ENCODE measurements at places on chromosomes 2 and 18.

- DNase-seq = no peak
Observed at GRCh38 chr18:23351521-23351920, 101.6 kb upstream of the RIOK3 start.

DNA sequence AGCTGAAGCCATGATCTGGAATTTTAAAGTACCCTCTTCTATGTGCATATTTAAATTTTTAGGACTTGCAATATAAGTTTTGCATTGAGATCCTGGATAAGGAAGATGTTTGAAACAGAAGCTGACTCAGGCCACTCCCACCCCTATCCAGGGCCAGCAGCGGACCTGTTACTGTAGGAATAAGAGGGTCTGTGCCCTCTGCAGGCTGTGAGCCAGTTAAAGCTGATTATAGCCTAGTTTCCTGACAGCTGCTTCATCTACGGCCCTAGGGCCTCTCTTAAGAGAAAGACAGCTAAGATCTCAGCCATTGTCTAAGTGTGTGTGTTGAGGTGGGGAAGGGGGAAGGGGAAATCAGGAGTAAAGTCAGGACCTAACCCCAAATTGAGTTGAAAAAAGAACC is 234.0 kb downstream of the HAUS1 start:
- no peak for DNase-seq

GRCh38 chr2:40488927-40489677 is 37.2 kb upstream of the SLC8A1 start:
- no peak for DNase-seq

DNA sequence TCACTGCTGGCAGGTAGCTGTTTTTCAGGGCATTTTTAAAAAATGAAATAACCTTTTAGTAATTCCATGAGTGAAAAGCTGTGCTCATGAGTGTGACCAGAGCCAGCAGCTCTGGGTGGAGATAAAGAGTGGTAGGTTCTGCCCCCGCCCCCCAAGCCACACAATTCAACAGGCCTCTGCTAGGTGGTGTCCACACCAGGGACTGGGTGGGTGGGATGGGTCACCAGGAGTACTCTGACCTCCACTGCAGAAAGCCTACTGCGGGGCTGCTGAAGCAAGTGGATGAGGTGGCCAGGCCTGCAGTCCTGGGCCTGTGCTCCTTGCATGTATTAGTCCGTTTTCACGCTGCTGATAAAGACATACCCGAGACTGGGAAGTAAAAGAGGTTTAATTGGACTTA is 15.3 kb downstream of the PARD6G start:
- no peak for DNase-seq

GRCh38 chr2:96800061-96801004 is 15.7 kb upstream of the CNNM3 start:
- no peak for DNase-seq

DNA sequence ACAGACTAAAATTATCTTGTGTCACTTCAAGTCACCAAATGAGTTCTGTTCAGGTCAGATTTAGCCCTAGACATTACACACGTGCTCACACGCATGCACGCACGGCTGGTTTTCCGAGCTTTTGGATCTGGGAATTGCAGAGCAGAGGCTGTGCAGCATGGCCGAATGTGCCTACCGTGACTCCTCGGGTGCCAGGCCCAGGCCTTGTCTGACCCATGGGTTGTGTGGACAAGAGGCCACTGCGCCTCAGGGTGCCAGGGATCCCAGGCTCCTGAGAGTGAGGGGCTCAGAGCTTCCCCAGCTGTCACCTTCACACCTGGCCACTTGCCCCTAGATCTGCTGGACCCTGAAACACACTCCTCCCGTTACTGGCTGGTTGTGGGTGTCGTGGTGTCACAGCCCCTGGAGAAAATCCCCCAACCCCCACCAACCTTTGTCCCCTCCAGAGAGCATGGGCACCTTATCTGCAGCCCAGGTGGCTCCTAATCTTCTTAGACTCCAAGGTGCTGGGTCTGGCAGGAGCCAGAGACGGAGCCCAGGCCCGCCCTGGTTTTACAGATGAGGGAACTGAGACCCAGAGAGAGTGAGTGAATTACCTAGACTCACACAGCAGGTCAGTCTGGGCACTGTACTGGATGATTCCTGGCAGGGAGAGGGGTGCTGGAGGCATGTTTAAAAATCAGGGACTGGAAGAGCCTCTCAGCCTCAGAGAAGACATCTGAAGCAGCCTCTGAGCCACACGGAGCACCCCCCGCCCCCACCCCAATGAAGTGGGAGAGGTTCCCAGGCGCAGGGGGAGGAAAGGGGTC is 56.8 kb downstream of the ATOH8 start:
- no peak for DNase-seq

DNA sequence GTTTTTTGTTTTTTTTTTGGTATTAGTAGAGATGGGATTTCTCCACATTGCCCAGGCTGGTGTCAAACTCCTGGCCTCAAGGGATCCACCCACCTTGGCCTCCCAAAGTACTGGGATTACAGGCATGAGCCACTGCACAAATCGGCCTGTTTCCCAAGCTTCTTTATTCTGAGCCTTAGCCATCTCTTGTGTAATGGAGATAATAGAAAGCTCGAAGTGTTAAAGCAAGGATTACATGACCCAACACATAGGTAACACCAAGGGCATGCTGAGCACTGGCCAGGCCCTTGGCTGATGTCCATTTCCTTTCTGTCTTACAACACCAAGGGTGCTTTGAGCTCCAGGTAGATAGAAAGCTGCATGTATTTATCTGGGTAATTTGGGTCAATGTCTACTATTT is 187.8 kb upstream of the MEX3C start:
- no peak for DNase-seq

GRCh38 chr2:224982910-224983711 is 59.2 kb downstream of the DOCK10 start:
- no peak for DNase-seq

GRCh38 chr2:46615986-46616485 is 136.7 kb downstream of the TMEM247 start:
- DNase-seq = no peak

GRCh38 chr2:195411219-195411687 is 245.8 kb upstream of the SLC39A10 start:
- no peak for DNase-seq

- DNase-seq = no peak
Observed at GRCh38 chr2:229032608-229033234, 238.4 kb downstream of the PID1 start.

DNA sequence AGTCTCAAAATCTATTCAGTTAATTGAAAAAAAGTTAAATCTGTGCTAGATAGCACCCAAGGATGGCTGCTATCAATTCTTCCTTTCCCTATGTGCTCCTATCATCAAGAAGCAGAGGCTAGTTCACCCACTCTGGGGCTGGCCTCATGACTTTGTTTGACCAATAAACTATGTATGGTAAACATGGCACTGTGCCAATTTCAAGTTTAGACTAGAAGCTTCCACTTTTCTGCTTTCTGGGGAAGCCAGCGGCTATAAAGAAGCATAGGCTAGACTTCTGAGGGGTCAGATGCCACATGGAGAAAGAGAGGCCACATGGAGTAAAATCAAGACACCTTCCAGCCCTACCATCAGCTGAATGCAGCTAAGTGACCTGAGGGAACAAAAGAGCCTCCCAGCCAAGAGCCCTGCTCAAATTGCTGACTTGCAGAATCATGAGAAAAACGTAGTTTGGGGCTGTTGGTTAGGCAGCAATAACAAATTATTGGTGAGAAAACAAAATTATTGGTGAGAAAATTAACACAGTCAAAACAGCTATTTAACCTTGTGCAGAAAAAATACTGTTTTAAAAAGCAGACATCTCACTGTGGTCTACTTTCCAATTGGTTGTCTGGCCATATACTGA is 86.5 kb upstream of the SLC14A2 start:
- DNase-seq = no peak

DNA sequence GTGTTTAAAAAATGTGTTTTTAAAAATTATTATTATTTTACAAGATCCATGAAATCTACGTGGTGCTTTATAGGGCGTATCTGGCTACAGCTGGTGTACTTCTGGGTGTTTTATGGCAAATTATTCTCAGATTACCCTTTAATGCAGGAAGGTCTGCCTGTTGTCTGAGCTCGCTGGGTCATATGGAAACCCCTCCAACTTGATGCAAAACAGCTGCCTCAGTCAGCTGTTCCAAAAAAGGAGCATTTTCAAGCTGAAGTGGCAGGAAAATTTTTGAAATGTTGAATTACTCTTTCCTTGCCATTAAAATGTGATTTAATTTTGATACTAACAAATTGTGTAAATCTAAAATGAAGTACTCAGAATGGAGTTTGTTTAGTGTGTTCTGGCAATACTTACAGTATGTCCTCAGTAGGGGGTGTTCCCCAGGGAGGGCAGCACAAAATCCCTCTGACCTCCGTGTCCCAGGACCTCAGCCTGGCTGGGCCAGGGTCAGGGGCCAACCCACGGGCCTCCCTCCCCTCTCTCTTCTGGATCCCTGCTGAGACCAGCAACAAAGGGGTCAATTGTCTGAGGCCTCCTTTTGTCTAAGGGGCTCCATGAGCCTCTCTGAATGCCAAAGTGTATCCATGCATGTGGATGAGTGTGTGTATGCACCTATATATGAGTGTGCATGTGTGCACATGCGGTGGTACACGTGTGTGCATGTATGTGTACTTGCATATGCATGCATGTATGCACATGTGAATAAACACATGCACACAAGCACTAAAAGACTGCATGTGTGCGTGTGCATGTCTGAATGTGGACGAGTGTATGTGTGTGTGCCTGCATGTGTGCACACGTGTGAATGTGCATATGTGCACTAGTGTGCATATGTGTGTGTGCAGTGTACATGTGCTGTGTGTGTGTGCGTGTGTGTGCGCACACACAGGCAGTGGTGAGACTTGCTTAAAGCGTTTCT is 105.4 kb downstream of the ACOXL start:
- no peak for DNase-seq

GRCh38 chr2:199273042-199273511 is 184.7 kb downstream of the SATB2 start:
- no peak for DNase-seq

DNA sequence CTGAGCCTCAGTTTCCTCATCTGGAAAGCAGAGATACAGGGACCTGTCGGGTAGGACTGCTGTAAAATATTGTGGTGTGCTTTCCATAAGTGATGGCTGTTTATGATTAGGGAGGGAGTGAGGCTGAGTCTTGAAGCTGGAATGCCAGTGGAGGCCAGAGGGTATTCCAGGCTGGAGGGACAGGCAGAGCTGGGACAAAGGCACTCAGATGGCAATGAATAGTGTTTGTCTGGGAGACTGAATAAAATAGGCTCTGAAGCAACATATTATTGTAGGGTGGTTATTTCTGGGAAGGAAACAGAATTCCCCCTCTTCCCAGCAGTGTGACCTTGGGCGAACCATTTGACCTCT is 120.7 kb downstream of the INHBB start:
- no peak for DNase-seq

GRCh38 chr2:30266051-30266621 is 34.8 kb downstream of the LBH start:
- no peak for DNase-seq

DNA sequence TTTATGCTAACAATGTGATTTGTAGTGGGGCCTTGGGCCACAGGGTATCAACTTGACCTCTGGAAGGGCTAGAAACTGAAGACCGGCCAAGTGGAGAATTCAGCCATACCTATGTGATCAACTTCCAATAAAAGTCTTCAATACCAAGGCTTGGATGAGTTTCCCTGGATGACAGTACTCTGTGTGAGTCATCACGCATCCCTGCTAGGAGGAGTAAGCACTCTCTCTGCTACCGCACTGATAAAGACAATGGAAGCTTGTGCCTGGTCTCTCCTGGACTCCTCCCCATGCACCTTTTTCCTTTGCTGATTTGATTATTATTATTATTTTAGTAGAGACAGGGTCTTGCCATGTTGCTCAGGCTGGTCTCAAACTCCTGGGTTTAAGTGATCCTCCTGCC is 58.1 kb downstream of the SKA1 start:
- no peak for DNase-seq

- DNase-seq = no peak
Observed at GRCh38 chr2:191645434-191646162, 32.3 kb upstream of the NABP1 start.

GRCh38 chr2:52193804-52194203 is 1161.9 kb upstream of the NRXN1 start:
- no peak for DNase-seq

DNA sequence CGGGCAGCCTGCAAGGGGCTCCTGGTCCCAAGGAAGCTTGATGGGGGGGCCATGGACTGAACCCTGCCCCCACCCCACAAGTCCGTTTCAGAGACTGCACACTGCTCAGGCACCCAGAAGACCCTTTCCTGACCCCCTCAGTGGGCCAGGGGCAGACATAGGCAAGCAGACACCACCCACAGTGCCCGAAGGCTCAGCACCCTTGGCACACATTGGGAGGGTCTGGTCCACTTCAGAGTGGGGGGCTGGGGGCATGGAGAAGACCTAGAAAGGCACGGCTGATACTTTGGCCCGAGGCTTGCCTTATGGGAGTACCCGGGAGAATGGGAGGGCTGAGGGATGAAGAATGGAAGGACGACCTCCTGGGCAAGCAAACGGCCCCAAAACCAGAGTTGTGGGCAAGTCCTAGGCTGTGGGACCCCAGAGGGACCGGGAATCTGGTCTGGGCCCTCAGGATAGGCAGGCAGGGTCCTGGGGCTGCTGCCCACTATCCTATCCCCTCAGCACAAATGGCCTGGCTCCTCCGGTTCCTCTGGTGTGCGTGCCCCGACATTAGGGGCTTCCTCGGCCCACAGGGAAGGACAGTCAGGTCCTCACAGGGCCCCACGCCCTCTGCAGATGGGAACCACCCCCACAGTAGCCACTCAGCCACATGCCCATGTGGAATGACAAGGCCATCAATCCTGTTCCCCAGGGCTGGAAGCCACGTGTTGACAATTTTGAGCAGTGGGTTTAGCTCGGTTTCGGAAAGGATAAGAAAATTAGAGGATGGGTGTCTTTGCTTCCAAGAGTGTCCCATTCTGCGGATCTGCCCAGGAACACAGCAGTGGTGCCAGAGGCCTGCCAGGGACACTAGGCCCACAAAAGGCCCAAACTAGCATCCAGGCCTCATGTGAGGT is 15.0 kb upstream of the GPC1 start:
- DNase-seq = no peak

- no peak for DNase-seq
Observed at GRCh38 chr2:241814643-241815476, 5.9 kb downstream of the NEU4 start.

- DNase-seq = no peak
Observed at GRCh38 chr2:64234785-64235184, 90.6 kb upstream of the PELI1 start.

DNA sequence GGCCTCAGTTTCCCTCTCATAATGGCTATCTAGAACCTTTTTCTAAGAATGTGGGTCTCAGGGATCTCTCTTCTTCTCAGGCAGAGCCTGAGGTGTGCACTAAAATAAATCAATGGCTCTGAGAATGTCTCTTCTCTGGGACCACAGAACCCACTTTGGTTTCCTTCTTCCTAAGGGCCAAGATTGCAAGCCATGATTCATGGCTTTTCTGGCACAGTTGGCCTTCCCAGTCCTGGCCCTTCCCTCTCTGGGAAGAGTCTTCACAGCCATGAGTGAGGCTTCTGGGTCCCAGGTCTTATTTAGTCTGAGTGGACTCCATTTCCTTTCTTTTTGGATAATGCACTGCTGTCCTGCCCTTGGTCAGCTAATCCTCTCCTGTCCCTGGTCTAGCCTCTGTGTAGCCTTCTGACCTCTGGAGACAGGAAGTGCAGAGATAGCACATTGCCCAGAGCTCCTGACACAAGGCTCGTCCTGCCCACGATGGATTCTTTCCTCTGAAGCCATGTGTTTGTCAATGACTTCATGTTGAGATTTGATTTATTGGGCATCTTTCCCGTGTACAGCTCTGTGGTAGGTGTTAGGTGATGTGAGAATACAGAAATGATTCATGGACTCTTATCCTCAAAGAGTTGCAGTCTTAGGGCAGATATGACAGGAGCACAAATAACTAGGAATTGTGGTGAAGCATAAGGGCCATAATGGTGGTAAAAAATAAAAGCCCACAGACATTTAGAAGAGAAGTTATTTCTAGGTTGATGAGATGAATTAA is 245.0 kb downstream of the CLIP4 start:
- no peak for DNase-seq

Data from HS-27A (cell line).